H9 (cell line): ENCODE measurements at places on chromosomes 4 and X.

DNA sequence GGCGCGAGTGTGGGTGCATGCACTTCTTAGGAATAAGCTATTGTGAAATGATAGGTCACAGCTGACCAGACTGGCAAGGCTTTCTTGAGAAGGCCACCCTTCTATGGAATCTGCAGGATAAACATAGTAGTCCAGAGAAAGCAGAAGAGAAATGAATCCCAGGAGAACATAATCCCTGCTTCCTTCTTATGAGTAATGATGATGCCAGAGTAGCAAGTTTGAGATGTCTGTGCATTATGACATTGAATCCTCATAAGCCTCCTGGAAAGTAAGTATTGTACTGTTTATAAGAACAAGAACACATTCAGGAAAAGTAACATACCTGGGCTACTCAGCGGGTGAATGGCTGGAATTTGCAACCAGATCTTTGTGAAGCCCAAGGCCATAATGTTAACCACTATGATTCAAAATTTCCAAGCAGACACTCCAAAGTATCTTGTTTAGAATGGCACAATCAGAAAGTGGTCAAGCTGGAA, 272.1 kb upstream of the HS3ST1 start:
- no peak for DNase-seq
- H3K4me3 ChIP-seq, result no peak overlapping the region
- no peak overlapping the region for H3K27ac ChIP-seq
- no peaks in the 10 kb centered on the region for H3K36me3 ChIP-seq
- H3K4me1 ChIP-seq, result no peaks in the 10 kb centered on the region
- no peaks in the 10 kb centered on the region for H3K27me3 ChIP-seq

DNA sequence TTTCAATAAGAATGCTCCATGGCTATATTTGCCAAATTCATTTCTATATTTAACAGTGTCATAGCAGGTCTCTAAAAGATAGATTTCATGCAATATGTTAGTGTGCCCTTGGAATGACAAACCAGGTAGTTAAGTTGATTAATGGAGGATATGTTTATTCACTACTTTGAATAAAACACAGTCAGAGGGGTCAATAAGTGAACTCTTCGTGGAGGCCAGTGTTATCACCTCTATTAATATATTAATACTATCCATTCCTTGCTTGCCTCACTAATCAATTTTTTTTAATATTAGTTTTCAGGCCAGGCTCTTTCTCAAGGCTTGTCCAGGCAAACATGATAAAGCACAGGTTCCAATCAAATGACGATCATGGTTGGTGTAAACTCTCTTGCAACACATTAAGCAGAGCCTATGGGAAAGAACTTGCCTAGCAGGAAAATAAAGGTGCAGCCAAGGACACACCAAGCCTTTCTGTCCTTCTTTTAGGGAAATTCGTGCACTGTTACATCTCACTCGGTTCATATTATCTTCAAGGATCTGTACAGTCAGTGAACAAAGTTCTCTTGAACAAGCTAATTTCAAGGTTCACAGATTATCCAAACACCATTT, 144.7 kb downstream of the DCK start:
- DNase-seq, result no peak
- H3K4me3 ChIP-seq, result no peak overlapping the region
- no peak overlapping the region for H3K27ac ChIP-seq
- H3K27me3 ChIP-seq, result no peaks in the 10 kb centered on the region
- H3K36me3 ChIP-seq, result no peaks in the 10 kb centered on the region

- H3K36me3 ChIP-seq, result no peaks in the 10 kb centered on the region
- no peak for DNase-seq
- H3K4me3 ChIP-seq, result no peak overlapping the region
- H3K27ac ChIP-seq, result no peak overlapping the region
Observed at GRCh38 chrX:15579778-15580747, 20.7 kb downstream of the ACE2 start.

GRCh38 chrX:115324194-115324593, 34.7 kb downstream of the LUZP4 start:
- peaks cover 26% of the 10 kb centered on the region for H3K36me3 ChIP-seq
- H3K4me1 ChIP-seq, result no peaks in the 10 kb centered on the region

DNA sequence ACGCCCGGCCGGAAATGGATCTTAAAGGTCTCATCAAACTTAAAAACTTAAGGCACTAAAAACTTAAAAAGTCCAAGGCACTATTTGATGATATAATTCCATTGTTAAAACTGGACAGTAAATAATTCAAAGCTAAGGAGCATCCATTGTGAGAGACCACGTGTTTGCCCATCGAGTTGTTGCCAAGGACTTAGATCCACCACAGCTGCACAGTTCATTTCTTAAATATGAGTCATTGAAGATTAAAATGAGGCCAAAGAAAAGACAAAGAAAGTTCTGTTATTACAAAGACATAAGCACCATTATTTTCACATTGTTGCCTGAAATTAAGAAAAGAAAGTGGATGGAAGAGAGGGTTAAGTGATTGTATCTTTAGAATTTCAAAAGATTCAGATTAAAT, 411.5 kb upstream of the FTHL17 start:
- H3K27me3 ChIP-seq, result no peaks in the 10 kb centered on the region
- no peaks in the 10 kb centered on the region for H3K36me3 ChIP-seq
- no peak overlapping the region for H3K4me3 ChIP-seq
- H3K4me1 ChIP-seq, result no peaks in the 10 kb centered on the region

GRCh38 chr4:168506014-168506413, 9.2 kb downstream of the PALLD start:
- no peak for DNase-seq
- H3K4me3 ChIP-seq, result no peak overlapping the region
- H3K4me1 ChIP-seq, result no peaks in the 10 kb centered on the region
- H3K27ac ChIP-seq, result no peak overlapping the region
- no peaks in the 10 kb centered on the region for H3K27me3 ChIP-seq
- H3K36me3 ChIP-seq, result no peaks in the 10 kb centered on the region
